Small intestine (tissue), 16 donors: ENCODE measurements at places on chromosomes 2 and 18. TPM values are rescaled to one million over a fixed set of nuclear protein-coding genes. Genes with fewer than 3 reads are reported as not detected.

INHBB gene
- not detected for polyA plus RNA-seq

GRCh38 chr2:96231316-96231715, 22.7 kb upstream of the STARD7 start:
- DNase-seq: no peak

- DNase-seq: no peak
These were observed 184.7 kb downstream of the DSEL start for GRCh38 chr18:67331857-67332256.

DNA sequence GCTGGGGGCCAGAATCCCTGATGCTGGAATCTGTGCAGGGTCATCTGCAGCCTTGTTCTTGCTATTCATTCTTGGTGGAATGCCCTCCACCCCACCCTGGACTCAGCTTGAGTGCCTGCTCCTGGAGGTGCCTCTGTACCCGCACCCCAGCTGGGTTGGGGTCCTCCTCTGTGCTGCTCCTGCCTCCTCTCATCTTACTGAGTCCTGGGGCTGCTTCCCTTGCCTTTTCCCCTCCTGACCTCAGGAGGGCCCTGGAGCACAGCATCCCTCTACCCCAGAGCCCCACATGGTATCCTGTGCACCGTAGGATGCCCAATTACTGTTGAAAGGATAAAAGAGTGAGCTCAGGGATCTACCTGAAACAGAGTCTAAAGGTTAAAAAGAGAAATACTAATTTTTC, 81.6 kb downstream of the CIB4 start:
- DNase-seq: no peak

DNA sequence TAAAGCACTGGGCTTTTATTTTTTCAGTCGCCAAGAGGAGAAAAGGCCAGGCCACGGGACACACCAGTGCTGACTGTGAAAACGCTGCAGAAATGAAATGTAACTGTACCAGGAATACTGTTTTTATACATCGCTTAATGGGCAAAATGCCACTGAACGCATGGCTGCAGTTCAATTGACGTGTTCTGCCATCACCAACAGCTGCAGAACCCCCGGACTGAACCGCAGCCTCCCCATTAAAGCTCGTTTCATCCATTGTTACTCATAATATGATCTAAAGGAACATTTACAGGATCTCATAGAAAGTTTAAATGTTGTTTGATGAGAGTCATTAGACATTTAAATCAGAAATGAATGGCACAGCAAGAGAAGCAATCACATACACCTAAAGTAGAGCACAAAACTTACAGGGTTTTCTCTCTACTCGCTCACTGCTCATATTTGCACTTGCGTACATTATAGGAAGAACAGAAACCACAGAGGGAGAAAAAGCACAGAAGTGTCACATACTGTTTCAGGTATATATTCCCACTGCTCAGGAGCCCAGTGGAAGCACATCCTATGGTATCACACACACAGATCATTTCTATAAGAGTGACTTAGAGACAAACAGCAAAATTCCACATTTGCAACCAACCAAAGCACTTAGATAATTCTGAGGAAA, 35.3 kb downstream of the TCF4 start:
- no peak for DNase-seq

DNA sequence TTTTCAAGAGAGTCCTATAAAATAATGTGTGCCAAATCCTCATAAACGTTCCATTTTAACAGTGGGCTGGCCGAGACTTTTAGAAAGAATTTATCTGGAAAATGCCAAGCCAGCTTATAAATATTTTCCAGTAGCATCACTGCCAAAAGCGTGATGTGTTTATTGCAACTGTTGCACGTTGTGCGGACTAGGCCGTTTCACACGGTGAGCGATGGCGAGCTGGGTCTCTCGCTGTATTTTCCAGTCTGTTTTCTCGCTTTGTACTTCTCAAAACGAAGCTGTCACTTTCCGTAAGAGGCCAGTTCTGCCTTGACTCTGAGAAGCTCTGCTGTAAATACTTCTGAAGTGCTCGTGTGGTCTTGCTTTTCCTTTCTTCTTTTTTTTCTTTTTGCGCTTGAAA, 65.0 kb upstream of the ZNF236 start:
- DNase-seq: no peak

MYO5B gene
- polyA plus RNA-seq: 185 TPM

GRCh38 chr18:62585274-62586150, 62.7 kb downstream of the ZCCHC2 start:
- DNase-seq: no peak

DNA sequence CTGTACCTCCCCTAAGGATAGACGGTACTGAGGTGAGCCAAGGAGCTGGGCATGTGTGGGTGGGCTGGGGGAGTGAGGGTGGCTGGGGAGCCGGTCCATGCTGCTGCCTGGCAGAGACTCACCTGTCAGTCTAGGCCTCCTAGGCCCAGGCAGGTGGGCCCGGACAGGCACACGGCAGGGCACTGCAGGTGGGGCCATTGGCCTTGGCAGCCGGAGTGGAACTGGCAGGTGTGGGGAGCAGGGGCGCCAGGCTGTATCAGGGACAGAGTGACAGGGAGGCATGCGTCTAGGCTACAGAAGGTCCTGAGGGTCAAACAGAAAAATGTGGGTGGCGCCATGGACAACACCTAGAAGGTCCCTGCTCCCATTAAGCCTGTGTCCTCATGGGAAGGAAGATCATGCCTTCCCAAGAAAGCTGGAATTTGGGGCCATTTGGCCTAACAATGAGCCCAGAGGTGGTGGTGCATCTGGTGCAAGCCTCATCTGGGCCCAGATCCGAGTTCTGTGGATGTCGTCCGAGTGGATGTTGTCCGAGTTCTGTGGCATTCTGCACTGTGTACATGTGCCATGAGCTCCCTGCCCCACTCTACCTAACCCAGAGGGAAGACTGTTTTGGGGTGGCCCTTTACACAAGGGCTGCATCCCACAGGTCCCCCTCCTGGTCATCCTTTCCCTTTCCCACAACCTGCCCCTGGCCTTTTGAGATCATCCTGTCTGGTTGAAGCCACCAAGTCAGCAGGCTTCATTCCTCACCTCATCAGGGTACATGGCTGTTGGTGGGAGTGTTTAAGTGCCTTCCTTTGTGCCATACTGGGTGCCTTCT, 249.7 kb downstream of the GLI2 start:
- DNase-seq: no peak

GRCh38 chr18:73577365-73577764, 570.3 kb downstream of the FBXO15 start:
- no peak for DNase-seq

DNA sequence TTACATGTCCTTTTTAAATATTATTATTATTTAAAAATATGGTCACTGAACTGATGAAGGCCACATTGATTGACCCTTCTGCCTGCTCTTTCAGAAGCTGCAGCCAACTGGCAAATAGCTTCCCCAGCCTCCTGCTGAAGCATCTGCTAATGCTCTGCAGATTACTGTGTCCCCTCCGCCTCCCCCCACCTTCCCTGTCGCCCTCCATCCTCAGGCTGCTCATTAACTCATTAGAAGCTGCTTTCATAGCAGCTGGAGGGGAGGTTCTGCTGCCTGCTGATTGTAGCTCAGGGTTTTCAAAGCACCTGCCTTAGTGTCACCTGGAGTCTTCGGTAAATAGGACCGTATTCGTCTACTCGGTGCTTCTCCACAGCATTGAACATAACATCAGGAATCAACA, 24.8 kb upstream of the LMAN1 start:
- no peak for DNase-seq

NFATC1 gene
- 2.2 TPM for polyA plus RNA-seq

DNA sequence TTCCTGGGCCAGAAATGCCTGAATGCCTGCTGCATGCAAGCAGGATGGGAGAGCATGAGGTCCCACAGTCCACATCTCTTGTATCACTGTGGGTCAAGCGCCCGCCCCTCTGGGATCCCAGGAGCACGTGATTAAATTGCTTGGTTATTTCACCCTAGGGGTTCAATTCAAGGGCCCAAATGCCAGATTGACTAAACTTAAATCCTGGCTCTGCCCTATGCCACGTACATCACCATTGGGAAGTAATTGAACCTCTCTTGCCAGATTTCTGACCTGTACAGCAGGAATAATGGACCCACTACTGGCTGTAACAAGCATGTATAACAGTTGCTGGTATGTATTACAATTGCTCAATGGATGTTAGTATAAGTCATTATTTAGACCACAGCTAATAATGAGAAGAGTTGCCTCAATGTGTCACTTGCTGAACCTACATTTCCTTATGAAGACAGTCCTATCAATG, 19.9 kb downstream of the FHL2 start:
- DNase-seq: no peak

TRIM43 gene
- not detected for polyA plus RNA-seq

- DNase-seq: no peak
These were observed 90.2 kb downstream of the BCL11A start for GRCh38 chr2:60463249-60463648.

DNA sequence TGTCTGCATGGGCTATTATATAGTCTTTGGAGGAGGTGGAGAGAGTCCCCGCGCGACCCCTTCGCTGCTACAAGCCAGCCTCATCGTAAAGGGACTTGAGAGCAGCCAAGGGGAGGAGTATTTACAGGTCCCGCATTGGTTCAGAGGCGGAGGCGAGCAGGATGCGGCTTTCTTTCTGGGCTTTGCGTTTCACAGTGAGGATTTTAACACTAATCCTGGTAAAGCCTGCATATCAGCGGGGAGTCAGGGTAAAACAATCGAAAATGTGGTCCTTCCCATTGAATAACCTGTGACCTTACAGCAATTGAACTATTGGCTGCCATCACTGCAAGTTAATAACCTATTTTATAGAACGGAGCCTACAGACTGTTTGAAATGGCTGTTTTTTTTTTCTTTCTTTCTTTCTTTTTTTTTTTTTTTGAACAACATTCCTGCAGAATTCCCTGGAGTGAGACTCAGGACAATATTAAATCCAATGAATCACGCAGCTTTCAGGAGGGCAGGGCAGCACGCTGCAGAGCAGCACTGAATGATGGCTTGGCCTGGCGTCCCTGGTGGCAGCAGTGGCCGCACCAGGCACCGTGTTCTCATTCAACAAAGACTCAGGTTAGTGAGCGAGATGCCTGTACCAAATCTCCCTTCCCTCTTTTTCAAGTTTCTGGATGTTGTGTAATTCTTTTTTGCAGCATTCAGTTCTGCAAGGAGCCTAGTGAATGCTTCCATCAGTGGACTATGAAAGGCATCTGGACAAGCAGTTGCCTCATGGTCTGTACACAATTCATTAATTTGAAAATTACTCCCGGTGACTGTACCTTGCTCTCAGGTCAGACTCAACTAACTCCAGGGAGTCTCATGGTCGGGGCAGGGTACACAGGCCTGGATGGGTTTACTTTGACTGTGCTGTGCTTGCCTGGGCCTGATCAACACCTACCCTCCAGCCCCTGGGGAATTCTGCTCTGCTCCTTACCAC, 19.8 kb downstream of the SMIM21 start:
- DNase-seq: peak; percentile 42

GRCh38 chr2:127504552-127505430, 21.5 kb downstream of the IWS1 start:
- no peak for DNase-seq

GGCX gene
- 9.2 TPM for polyA plus RNA-seq

MATN3 gene
- polyA plus RNA-seq: 0.25 TPM

DNA sequence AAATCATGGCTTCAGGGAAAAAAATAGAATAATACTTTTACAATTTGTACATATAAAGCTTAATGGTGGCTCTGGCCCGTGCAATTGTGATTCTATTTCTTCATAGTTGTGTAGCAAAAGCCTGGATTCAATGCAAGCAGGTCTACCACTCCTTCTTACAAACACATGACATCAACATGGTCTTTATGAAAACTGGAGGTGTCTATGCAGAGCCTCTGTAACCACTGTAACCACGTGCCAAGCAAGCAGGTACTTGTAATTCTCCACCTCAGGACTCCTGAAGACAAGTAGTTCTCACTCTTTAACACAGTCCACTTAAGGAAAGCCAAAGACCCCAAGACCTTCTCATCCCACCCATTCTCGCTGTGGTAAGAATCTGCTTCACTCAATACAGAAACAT, 62.6 kb downstream of the METTL4 start:
- DNase-seq: no peak

DNA sequence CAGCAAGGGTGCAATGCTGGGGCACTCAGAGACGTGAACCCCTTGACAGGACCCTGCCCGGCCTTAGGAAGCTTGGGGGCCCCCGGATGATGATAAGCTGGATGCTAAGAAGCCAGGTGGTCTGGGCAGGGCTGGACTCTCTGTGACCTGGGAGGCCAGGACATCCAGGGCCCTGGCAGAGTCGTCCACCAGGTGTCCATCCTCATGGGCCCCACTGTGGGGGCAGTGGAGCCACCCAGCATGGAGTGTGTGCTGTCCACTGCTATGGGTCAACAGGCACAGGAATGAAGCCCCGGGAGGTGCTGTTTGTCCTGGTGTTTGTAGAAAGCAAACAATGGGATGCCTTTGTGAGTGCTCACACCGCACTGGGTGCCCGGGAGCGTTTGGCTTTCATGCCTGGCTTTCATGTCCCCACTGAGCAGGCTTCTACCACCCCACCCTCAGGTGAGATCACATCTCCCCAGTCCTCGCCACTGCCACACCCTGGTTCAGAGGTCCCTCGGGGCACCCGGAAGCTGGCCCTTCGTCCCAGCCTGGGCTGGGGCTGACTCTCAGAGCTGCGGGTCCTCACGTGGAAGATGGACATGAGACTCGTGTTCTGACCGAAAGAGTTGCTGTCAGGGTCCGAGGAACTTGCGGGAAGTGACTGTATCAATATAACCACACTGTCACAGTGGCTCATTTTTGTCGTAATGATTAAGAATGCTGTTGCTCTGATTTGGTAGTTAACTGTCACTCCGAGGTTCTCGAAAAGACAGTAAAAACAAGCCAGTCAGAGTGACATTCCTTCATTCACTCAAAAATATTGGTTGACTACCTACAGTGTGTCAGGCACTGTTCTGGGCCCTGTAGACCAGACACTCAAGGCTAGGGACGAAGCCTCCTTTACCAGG, 53.3 kb downstream of the INHBB start:
- peak; percentile 51 for DNase-seq

ZFP36L2 gene
- polyA plus RNA-seq: 62.1 TPM

GRCh38 chr2:94956797-94957391, 68.6 kb upstream of the MAL start:
- DNase-seq: peak; percentile 29

- DNase-seq: no peak
These were observed 530.0 kb downstream of the BCL11A start for GRCh38 chr2:60023256-60023985.

- no peak for DNase-seq
These were observed 193.5 kb downstream of the SS18 start for GRCh38 chr18:25896956-25897355.

- DNase-seq: no peak
These were observed 137.7 kb downstream of the THADA start for GRCh38 chr2:43458014-43458628.

GRCh38 chr2:39466311-39466710, 29.2 kb upstream of the MAP4K3 start:
- DNase-seq: peak; percentile 53

UGT1A4 gene
- polyA plus RNA-seq: not detected

- no peak for DNase-seq
These were observed 726 bp upstream of the CCDC88A start for GRCh38 chr2:55420439-55420725.

STARD6 gene
- polyA plus RNA-seq: not detected

- DNase-seq: no peak
These were observed 134.4 kb downstream of the TGIF1 start for GRCh38 chr18:3584266-3584861.

GRCh38 chr2:209451209-209451834, 27.5 kb downstream of the MAP2 start:
- DNase-seq: no peak

TMEM182 gene
- 7.0 TPM for polyA plus RNA-seq

- DNase-seq: peak; percentile 27
These were observed 22.0 kb upstream of the PNO1 start for GRCh38 chr2:68135448-68136320.
